ENCODE measurements at places on chromosomes 2 and 18.

GRCh38 chr2:104213758-104214157 lies 640.2 kb upstream of the POU3F3 start:
- no peak for DNase-seq

DNA sequence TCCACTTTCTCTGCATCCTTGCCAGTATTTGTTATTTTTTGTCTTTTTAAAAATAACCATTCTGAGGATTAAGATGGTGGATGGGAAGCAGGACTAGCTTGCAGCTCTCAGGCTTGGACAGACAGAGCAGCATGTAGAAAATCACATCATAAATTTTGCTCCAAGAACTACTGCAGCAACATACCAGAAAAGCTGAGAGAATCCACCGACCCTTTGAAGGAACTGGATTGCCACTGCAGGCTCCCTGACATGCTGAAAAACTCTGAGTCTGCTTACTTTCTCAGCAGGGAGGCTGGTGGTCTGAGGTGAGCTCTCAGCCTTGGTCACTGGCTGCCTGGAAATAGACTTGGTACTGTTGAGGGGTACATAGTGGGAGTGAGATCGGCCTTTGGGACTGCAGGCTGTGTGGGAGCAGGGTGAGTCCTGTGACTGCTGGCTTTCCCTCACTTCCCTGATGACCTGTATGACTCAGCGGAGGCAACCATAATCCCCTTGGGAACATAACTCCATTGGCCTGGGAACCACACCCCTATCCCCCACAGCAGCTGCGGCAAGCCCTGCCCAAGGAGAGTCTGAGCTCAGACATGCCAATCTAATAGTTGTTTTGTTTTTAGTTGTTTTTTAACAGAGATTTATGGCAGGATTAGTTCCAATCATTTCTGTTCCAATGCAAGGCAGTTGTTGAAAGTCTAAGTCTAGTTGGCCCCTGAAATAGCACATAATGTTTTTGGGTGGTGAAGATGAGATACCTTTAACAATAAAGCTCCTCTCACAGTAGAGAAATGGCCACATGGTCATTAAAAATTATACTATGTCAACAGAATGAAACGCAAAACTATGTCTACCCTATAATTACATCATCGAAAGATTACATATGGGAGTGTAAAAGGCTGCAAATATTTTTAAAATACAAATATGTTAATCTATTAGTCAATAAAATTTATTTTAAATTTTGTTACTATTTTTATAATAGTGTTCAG lies 414.2 kb upstream of the CHAC2 start:
- DNase-seq = no peak

DNA sequence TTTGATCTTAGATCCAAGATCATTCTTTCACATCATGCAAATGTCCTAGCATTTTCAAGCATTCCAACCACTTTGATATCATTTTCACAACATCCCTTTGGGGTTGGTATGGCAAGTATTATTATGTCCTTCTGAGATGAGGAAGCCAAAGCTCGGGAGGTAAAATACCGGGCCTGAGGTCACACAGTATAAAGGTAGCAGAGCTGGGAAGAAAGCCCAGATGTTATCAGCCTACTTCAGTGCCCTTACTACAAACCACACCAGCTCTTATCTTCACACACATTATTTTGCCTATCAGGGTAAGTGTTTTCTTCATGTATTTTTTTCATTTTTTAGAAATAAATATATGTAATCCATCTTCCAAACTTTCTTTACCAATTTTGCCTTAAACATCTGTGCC lies 4.2 kb upstream of the B4GALT6 start:
- no peak for DNase-seq

GRCh38 chr2:218033590-218034496 lies 31.0 kb upstream of the TNS1 start:
- no peak for DNase-seq

- no peak for DNase-seq
Measured at GRCh38 chr2:217066510-217067270, 206.8 kb upstream of the TNP1 start.

- no peak for DNase-seq
Measured at GRCh38 chr2:150653351-150653750, 165.9 kb upstream of the RND3 start.

DNA sequence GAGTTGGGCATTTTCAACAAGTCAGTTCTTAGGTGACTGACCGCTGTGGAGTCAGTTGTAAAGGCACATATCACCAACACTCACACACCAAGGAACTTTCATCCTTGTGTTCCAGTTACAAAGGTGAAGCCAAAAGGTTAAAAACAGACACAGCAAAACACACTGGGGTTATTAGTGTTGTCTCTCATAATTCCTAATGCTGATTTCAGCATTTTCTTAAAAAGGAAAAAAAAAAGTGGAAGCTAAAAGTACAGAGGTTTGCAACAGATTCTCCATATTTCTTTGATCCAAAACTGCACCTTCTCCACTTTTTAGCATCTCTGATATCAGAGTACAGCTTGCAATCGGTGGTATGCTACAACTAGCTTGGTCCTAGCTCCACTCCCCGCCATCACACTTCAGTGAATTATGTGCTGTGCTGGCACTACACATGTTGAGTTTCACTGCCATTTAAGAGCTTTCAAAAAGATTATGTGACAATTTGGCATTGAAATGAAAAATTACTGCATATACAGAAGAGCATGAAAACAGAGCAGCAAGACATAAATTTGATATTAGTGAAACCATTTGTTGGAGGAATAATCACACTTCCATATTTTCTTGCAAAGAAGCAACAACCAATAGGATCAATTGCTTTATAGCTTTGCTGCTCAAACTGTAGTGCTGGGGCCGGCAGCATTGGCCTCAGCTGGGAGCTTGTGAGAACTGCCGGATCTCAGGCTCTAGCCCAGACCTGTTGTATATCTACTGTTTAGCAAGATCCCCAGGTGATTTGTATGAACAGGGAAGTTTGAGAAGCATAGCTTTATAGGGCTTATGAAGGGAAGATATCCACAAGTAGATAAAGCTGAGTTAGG lies 62.3 kb upstream of the DAPL1 start:
- DNase-seq = no peak

DNA sequence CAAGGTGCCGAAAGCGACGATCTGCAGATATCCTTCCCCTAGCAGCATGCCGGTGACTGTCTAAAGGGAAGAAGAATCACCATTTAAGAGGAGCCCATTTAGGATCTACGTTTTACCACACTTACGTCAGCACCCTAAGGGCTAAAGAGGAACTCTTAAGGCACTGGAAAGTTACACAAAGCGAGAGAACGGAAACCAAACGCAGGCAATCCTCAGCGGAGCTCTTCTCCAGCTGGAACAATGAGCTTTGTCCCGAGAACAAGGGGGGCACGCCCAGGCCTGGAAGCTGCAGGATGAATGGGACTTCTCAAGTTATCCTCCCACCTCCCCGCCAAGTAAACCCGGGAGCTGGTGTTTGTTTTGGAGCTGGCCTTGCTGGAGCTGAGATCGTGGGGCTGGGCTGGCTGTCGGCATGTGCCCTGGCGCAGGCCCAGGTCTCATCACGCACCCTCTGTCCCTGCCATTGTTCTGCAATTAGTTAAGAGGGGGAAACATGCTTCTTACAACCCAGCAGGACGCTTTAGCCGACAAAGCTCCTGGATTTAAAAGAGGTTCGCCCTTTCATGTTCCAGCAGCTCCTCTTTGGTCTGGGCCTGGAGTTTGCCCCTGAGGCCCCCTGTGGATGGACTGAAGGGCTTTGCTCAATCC lies 36.4 kb downstream of the PXDN start:
- no peak for DNase-seq

DNA sequence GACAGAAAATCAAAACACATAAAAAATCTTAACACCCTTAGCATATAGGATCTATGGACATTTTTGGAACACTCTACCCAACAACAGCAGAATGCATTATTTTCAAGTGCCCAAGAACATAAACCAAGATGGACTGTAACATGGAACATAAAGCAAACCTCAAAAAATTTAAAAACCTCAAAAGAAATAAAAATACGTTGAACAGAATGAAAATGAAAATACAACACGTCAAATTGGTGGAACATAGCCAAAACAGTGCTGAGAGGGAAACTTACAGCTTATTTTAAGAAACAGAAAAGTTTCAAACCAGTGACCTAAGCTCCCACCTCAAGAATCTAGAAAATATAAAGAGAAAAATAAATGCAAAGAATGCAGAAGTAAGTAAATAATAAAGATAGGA lies 58.3 kb upstream of the BCL2L11 start:
- no peak for DNase-seq

GRCh38 chr2:241673797-241674725 lies 12.6 kb downstream of the DTYMK start:
- DNase-seq = no peak

GRCh38 chr18:27845897-27846296 lies 331.0 kb downstream of the CDH2 start:
- DNase-seq = no peak

DNA sequence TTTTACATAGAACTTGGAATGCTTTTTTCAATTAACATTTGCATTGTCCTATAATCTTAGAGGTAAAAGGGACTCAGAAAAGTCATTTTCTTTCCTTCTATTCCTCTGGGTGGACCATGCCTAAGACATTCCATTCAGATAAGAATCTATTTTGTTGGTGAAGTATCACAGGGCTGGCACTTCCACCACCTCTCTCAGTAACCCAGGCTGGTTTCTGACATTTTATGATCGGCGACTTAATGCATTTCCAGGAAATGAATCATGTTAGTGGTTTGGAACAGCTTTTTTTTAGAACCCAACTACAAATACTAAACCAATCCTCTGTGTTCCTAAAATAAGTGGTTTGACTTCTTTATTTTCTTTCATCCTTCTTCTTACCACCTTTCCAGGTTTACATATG lies 27.0 kb downstream of the GAD1 start:
- DNase-seq = peak; percentile 39

DNA sequence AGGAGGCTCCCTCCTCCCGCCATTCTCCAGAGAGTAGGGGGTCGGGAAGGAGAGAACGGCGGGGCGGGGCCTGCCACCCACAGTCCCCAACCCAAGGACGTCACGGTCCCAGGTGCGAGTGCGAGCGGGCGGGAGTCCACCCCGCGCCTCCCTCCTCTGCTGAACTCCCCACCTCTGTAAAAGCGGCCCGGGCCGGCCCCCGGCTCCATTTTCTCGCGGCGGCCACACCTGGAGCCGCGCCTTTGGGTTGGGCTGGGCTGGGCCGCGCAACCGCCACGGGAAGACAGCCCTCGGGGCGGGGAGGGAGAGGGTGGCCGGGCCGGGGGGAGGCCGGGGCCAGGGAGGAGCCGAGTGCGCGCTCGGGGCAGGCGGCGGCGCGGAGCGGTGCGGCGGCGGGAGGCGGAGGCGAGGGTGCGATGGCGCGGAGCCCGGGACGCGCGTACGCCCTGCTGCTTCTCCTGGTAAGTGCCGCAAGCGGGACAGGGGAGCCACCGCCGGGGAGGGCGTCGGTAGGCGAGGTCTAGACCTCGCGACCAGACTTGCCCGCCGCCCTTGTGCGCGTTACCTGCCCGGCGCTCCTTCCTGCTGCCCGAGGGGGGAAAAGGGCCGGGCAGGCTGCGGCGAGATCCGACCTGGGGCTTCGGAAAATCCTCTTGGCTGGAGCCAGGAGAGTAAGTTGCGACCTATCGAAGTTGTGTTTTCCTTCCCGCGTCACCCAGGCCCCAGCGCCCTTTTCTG lies at the start of gene DSG2:
DSG2 (plus strand) TSS at position 342 of the 738 bp plus-strand sequence; CDS start at position 417, 75 bp downstream.
- peak; percentile 42 for DNase-seq

DNA sequence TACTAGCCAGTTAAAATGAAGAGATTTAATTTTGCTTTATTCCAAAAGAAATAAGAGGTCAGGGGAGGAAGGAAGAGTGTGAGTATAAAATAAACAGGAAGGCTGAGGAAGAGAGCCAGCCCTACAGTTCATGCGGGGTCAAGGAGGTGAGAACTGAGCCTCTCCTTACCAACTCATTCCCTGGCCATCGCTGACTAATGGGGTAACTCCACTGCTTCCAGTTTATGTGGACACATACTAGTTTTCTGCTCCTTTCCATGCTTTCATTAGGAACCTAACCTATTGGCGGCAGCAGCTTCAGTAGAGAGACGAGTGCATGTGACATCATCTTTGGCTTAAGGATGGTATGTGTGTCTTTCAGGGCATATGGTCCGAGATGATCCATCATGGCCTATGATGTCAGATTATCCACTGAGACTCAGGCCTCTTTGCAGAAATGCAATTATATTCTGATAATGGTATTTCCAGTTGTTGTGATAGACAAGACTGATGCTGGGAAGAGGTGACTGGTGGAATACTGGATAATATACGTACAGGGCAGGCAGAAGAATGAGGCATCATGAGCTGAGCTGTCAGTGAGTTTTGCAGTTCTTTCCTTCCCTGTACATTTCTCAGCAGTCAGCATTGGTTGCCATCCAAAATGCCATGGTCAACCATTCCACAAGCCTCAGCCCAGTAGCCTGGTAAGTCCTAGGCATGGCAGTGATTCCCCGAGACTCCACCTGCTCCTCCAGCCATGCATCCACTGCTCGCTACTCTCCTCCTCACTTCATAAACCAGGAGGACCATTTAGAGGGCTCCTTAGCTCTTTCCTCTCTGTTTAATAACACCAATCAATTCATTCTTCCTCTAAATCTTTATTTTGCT lies 184.6 kb upstream of the OSR1 start:
- DNase-seq = no peak

- no peak for DNase-seq
Measured at GRCh38 chr2:118642501-118642900, 204.9 kb downstream of the EN1 start.

GRCh38 chr2:36197181-36197971 lies 158.2 kb upstream of the CRIM1 start:
- no peak for DNase-seq

DNA sequence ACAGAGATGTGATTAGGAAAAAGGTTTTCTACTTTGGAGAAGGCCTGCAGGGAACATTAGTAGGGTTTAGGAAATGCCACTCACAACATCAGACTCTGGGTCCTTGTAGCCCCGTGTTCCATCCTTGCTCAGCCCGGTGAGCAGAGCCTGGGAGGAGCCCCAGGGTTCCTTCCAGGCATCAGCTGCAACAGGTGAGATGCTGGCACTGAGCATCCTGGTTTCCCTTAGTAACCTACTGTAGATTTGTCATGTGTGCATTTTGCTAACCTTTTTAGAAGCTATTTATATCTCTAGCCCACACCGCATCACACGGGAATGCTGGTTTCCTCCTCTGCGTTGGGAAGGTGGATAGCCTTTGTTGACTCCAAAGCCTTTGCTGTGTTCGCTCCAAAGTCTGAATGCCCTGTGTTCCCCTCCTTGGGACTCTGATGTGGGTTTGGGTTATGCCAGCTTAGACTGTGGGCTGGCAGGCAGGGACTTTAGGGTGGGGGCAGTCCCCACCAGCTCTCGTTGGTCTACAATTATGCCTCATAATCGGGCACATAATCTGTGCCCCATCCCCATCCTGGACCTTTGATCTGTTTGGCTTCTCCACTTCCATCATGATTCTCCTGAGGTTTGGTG lies 69.3 kb downstream of the TMEM247 start:
- DNase-seq = peak; percentile 28

DNA sequence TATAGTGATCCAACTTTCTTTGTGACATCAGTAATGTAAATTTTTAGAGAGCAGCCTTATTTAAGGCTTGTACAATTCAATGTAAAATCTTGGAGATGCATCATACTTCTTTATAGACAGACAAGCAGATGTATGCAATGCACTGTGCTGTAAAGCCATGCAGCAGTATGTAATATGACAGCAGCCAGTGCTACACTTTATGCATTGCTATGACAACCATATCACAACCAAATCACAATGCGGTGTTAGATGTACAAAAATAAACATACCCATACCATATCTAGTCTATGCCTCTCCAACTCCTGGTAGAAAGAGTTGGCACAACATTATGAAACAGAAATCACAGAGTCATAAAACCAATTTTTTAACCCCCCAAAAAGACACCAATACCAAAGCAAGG lies 110.3 kb upstream of the WDSUB1 start:
- DNase-seq = no peak
